NCI-H1417 (cell line): ENCODE measurements at places on chromosomes 4 and X.

GRCh38 chr4:122163301-122163700 is 11.2 kb downstream of the BLTP1 start:
- peak; percentile 58 for DNase-seq

GRCh38 chrX:153922932-153923857 is 2.9 kb downstream of the ARHGAP4 start:
- DNase-seq: no peak

- DNase-seq: no peak
Measured at GRCh38 chr4:127778102-127778501, 4.0 kb upstream of the HSPA4L start.

GRCh38 chr4:101528526-101528925 is 181.2 kb upstream of the PPP3CA start:
- no peak for DNase-seq

GRCh38 chr4:87058356-87059073 is 123.7 kb downstream of the AFF1 start:
- DNase-seq: peak; percentile 77
